ENCODE measurements at places on chromosomes 5 and 9.
A peak's percentile ranks its signal among the peaks of the same experiment; 100 is the strongest.

DNA sequence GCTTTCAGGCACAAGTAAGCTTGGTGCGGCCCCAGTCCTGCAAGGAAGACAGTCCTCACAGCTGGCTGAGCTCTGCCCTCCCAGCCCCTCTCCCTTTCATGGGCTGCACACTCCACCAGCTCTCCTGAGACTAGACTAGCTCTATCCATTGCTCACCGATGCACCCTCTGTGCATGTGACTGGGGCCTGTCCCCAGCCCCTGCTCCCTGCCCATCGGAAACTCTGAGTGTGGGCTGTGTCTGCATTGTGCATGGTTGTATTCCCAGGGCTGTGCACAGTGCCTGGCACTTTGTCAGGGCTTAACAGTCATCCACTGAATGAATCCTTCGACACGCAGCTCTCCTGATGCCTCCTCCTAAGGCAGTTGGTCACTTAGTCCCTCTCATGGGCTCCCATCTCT, 92.2 kb downstream of the PPARGC1B start:
- DNase-seq, result no peak
- no peaks in the 10 kb centered on the region for H3K27me3 ChIP-seq

DNA sequence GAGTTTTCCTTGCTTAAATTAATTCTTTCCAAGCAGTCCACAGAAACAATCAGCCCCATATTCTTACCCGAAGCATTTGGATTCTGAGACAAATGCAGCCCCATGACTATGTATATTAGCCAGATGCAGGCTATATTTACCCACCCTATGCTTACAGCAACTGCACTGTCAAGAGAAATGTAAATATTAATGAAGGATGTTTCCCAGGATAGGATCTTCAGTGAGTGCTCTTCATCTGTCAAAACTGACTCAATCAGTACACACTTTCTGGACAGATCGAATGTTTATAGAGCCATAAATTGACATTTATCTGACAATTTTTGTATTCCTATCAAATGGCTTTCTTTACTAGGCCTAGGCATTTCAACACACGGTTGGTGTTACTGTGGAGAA, 725.3 kb upstream of the SEMA6A start:
- no peak for DNase-seq
- no peaks in the 10 kb centered on the region for H3K36me3 ChIP-seq
- H3K4me3 ChIP-seq, result no peak overlapping the region

GRCh38 chr9:15354713-15355112, 47.7 kb upstream of the TTC39B start:
- DNase-seq, result no peak
- no peaks in the 10 kb centered on the region for H3K36me3 ChIP-seq
- H3K27ac ChIP-seq, result no peak overlapping the region
- H3K27me3 ChIP-seq, result no peaks in the 10 kb centered on the region
- no peak overlapping the region for H3K4me3 ChIP-seq
- H3K4me1 ChIP-seq, result no peaks in the 10 kb centered on the region

GRCh38 chr5:168005093-168005492, 286.4 kb upstream of the WWC1 start:
- no peak overlapping the region for H3K4me3 ChIP-seq
- no peaks in the 10 kb centered on the region for H3K27me3 ChIP-seq
- peaks cover 11% of the 10 kb centered on the region for H3K4me1 ChIP-seq
- H3K36me3 ChIP-seq, result no peaks in the 10 kb centered on the region
- DNase-seq, result no peak

GRCh38 chr9:134497283-134497860, 144.2 kb upstream of the COL5A1 start:
- H3K27me3 ChIP-seq, result peaks cover 7% of the 10 kb centered on the region
- no peak overlapping the region for H3K4me3 ChIP-seq

GRCh38 chr9:76298521-76299144, 95.6 kb downstream of the RFK start:
- no peak for DNase-seq
- H3K36me3 ChIP-seq, result no peaks in the 10 kb centered on the region
- no peaks in the 10 kb centered on the region for H3K4me1 ChIP-seq
- H3K27me3 ChIP-seq, result no peaks in the 10 kb centered on the region
- no peak overlapping the region for H3K4me3 ChIP-seq

GRCh38 chr9:88775559-88775958, 215.7 kb upstream of the S1PR3 start:
- no peak for DNase-seq
- H3K36me3 ChIP-seq, result no peaks in the 10 kb centered on the region
- peaks cover 21% of the 10 kb centered on the region for H3K4me1 ChIP-seq
- no peak overlapping the region for H3K4me3 ChIP-seq
- no peaks in the 10 kb centered on the region for H3K27me3 ChIP-seq
- peak overlapping the region; percentile 54 for H3K27ac ChIP-seq

GRCh38 chr5:161544350-161544765, 2.2 kb downstream of the GABRB2 start:
- H3K4me1 ChIP-seq, result peaks cover 11% of the 10 kb centered on the region
- H3K4me3 ChIP-seq, result no peak overlapping the region
- no peak for DNase-seq

GRCh38 chr5:115718927-115719326, 93.1 kb upstream of the TMED7 start:
- no peak for DNase-seq
- no peaks in the 10 kb centered on the region for H3K4me1 ChIP-seq
- H3K27me3 ChIP-seq, result no peaks in the 10 kb centered on the region

- no peak overlapping the region for H3K27ac ChIP-seq
- H3K4me1 ChIP-seq, result no peaks in the 10 kb centered on the region
- H3K36me3 ChIP-seq, result no peaks in the 10 kb centered on the region
- no peaks in the 10 kb centered on the region for H3K27me3 ChIP-seq
- H3K4me3 ChIP-seq, result no peak overlapping the region
Measured at GRCh38 chr5:3182133-3182876, 413.3 kb upstream of the IRX1 start.

DNA sequence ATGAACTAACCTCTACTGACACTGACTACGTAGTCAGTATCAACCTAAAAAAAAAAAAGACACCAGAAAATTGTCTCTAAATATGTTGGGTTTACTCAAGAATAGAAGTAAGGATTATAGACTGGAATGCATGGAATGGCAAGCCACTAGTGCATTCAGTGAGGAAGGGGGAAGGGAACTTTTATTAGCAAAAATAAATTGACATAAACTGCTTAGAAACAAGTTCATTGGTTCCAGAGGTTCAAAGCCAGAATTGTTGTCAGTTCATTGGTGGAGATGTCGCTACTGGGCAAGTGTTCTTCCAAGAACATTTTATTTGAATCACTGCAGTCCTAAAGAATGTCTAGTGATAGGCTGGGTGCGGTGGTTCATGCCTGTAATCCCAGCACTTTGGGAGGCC, 26.1 kb upstream of the AOPEP start:
- no peaks in the 10 kb centered on the region for H3K36me3 ChIP-seq
- no peaks in the 10 kb centered on the region for H3K4me1 ChIP-seq
- H3K27ac ChIP-seq, result no peak overlapping the region

DNA sequence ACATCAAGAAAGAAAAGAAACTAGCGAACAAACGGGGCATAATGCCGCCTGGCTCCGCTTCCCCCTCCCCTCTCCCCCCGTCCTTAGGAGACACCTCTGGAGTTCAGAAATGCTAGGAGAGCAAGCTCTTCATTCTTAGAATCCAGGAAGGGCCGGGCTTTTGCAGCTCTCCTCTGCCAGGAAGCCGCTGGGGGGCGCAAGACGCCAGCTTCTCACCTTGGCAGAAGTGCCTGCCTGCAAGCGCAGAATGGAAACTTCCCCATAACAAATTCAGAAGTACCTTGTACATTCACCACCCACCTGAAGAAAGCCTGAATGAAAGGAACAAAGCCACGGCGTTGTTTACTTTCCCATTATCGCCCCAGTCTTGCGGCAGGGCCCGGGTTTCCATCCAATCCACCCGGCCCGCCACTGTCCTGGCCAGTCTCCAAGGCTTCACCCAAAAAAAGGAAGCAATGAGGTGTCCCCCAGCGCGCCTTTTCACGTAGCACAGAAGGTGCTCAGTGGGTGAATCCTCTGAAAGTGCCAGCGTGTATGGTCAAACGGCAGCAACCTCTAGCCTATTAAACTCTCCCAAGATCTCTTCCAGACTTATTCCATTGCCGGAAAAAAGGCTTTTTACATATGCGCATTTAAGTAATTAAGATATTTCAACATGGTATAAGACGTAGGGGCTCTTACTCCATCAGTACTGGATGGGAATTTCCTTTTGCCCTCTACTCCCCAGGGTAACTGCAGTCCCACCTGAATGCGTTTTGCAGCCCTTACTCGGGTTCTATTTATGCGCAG, 1.6 kb upstream of the GADD45G start:
- no peaks in the 10 kb centered on the region for H3K36me3 ChIP-seq
- H3K4me1 ChIP-seq, result peaks cover 45% of the 10 kb centered on the region
- H3K4me3 ChIP-seq, result peak overlapping the region; percentile 83
- no peaks in the 10 kb centered on the region for H3K27me3 ChIP-seq
- peak overlapping the region; percentile 94 for H3K27ac ChIP-seq

All from esophagus squamous epithelium (tissue), 5 donors.